ENCODE measurements at places on chromosomes 3 and 15.

GRCh38 chr15:101407439-101407838 is 82.1 kb downstream of the PCSK6 start:
- peak; percentile 26 for DNase-seq

DNA sequence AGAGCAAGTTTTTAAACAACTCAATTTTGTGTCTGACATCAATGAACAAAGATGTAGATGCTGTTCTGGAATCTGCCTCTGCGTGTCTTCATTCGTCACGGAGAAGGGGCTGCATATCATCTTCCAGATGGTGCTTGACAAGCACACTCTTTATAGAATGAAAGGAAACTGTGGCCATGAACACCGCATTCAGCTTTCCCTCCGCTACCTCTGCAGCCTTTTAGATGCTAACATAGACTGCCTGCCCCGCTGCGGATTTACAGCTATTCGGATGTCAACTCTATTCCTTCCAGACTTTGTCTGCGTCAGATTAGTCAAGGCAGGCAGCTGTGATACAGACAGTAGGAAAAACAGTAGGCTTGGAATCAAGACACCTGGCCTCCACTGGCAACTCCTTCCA is 232.9 kb downstream of the TJP1 start:
- no peak for DNase-seq

DNA sequence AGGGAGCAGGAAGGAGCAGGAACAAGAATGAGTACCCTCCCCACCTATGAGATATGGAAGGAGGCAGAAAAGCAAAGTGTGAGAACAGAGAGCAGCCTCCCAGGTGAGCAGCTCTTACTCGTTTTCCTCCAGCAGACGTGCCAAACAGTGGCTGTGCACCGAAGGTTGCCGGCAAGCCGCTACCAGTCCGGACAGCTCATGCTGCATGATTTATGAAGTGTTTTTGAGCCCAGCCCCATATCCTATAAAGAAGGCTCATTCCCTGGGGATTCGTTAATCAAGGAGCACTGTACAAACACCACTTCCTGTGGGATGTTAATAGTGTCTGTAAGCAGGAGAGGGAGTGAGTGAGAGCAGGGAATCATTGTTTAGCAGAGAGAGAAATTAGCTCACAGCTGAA is 118.3 kb upstream of the FOXB1 start:
- no peak for DNase-seq

GRCh38 chr15:80466543-80466942 is 62.4 kb downstream of the ARNT2 start:
- DNase-seq, result no peak

DNA sequence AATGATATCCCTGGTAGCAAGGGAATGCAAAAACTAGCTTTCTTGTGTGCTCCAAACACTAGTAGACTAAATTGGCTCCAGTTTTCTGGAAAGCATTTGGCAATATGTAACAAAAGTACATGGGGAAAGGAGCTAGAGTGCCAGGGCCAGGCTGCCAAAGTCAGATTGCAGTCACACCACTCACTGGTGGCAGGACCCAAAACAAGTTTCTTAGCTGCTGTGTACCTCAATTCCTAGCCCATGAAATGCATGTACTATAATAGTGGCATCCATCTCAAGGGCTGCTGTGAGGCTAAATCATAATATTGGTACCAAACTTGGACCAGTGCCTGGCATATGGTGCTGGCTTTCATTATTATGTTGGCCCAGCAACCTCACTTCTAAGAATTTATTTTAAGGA is 49.3 kb downstream of the CLDN18 start:
- no peak for DNase-seq

DNA sequence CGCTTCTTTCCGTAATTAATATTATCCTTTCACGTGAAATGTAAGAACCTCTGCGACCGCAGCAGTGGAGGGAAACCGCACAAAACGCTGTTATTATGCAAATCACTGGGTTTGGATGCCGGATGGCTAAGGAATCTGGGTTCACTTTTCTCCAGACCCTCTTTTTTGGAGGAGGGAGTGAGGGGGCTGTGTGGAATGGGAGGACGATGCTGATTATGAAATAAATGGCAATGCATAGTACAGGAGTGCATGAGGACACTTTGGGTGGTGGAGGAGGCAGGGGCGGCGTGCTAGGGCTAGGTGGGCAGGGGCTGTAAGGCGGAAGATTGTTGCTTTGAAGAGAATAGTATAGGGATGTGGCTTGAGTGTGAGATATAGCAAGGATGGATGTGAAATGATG is 1.8 kb downstream of the CADM2 start:
- no peak for DNase-seq

Data from germinal center (tissue), 1 donor.